ENCODE measurements at places on chromosomes 5 and 9.

- no peak for DNase-seq
Measured at GRCh38 chr9:98964201-98964600, 20.5 kb downstream of the COL15A1 start.

DNA sequence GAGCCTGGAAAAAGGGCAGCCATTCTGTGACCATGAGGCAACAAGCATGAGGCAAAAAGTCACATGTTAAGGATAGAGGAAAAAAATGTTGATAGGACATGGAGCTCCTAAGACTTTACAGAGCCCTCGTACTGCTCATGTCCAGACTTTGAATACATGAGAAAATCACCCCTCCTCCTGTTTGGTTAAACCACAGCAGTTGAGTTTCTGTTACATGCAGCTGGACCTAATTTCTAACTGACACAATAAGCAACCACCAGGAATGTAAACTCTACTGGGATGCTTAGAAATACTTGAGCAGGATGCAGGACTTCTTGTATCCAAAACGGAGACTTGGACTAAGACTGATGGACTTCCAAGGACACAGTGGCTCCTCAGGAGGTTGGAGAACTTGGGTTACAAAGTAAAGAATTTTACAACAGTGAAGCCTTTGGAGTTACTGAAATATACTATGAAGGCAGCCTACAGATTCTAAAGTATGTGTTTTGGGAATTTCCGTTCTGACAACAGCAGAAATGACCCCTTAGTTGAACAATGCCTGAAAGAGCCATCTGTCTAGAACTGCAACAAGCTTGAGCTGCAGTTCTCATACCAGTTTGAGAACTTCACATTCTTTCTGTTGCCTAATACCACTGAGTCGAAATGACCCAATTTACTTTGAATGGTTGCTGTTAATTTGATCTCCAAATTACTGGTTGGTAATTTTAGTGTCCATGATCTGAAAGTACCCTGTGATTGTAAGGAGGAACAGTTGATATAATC, 268.9 kb downstream of the PIK3R1 start:
- DNase-seq: no peak

GRCh38 chr9:68852941-68853340, 147.9 kb downstream of the PIP5K1B start:
- no peak for DNase-seq

DNA sequence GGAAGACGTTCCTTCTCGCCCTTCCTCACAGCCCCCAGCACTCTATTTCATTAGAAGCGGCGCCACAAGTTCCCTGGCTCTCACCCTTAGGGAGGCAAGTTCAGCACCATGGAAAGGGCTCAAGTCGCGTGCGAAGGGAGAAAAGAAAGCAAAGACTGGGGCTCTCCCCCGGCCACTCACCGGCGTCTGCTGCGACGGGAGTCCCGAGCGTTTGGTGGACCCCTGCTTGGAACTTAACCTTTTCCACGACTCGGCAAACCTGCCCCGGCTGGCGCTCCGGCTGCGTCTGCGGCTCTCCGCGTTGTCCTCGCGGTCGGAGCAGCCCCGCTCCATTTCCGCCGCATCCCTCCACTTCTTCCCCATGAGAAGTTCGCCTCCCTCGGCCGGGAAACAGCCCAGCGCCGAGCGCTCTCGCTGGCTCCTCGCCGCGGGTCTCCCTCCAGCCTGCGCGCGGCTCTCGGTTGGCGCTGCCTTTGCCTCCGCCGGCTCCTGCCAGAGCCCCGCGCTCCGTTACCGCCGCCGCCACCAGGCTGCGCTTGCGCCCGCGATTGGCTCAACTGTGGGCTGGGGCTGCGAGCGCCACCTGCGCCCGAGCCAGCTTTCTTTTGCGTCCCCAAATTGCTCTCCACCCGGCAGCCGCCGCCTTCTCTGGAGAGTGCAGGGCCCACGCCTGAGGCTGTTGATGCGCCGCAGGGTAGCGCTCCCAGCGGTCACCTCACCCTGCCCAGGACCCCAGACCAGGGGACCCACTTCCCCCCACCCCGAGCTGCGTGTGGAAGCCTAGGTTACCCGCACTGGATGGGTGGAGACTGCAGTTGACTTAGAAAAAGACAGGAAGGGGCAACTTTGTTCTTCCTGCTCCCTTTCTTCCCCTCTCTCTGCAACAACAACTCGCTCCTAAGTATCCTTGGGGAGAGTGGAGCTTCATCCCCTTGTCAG, 321.6 kb downstream of the CEMIP2 start:
- DNase-seq: peak; percentile 87

DNA sequence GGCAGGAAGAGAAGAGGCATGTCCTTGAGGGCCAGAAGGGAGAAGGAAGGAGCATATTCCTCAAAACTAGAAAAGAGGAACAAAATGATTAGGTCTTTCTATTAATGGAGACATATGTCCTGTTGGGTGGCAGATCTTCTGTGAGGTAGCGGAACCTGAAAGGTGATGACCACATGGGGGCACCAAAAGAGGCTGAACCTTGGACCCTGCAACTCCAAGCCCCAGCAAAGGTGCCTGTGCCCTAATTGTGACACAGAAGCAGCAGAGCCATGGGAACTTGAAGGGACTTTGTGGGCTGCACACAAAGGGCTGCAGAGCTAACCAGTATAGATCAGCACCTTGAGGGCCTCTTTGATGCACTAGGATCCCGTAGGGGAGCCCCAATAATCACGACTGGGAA, 158.0 kb downstream of the BAAT start:
- no peak for DNase-seq

DNA sequence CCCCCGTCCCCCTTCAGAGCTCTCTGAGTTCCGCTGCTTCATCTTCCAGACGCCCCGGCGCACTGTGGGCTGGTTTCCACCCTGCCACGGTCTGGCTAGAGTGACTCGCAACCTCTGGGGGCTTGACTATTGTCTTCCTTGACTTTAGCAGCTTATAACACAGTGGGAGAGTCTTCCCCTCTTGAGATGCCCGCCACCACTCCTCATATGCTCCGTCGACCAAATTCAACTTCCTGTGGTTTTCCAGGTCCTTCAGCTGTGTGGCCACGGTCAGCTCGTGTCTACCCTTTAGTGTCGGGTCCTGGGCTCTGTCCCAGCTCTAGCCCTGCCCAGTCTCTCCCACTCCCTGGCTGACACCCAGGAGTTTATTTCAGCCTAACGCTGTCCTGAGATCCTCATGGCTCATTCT, 28.2 kb upstream of the NCS1 start:
- DNase-seq: no peak

DNA sequence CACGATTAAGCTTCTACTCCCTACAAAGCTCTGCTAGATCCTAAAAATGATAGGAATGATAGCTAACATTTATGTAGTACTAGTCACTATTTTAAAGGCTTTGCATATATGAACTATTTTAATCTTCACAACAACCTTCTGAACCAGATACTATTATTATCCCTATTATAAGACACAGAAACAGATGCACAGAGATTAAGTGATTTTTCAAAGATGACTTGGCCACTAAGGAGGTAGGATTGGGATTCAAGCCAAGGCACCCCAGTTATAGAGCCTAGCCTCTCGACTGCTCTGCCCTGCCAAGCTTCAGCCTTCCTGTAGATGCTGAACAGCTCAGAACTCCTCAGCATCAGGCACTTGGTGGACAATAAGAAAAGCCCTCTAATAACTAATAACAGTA, 200.9 kb upstream of the PTGER4 start:
- DNase-seq: no peak

- DNase-seq: no peak
Measured at GRCh38 chr5:78157001-78157400, 137.5 kb downstream of the AP3B1 start.

- DNase-seq: peak; percentile 60
Measured at GRCh38 chr5:10441992-10442435, 335 bp downstream of the ROPN1L start.

GRCh38 chr5:96572864-96573512, 89.2 kb upstream of the CAST start:
- no peak for DNase-seq

GRCh38 chr5:172048539-172049101, 42.2 kb upstream of the FBXW11 start:
- no peak for DNase-seq

- no peak for DNase-seq
Measured at GRCh38 chr5:448766-449090, 5.8 kb downstream of the EXOC3 start.

DNA sequence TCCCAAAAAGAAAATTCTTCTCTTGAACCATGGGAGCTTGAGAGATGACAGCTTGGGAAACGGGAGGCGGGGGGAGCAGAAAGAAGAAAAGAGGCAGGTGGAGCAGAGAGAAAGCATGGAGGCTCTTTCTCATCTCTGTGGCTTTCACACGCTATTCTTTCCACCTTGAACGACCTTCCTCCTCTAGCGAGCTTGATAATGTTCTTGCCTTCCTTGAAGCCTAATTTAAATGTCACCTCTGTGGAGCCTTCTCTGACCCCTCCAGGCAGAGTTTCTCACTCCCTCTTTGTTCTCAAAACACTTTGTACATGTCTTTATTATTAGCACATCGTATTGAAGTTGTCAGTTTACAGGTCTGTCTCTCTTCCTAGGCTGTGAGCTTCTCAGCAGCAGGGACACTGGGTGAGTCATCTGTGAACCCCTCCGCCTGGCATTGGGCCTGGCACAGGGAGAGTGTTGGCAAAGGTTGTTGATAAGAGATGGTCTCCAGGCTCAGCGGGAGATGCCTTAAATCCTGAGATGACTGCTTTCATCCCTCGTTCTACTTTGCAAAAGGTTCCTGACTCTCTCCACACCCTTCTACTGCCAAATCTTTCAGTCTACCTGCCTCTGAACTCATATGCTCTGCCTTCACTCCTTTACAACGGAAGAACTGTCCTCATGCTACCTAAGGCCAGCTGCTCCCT, 14.1 kb upstream of the STRBP start:
- DNase-seq: no peak

- no peak for DNase-seq
Measured at GRCh38 chr9:136313111-136314055, 9.5 kb upstream of the CCDC187 start.

DNA sequence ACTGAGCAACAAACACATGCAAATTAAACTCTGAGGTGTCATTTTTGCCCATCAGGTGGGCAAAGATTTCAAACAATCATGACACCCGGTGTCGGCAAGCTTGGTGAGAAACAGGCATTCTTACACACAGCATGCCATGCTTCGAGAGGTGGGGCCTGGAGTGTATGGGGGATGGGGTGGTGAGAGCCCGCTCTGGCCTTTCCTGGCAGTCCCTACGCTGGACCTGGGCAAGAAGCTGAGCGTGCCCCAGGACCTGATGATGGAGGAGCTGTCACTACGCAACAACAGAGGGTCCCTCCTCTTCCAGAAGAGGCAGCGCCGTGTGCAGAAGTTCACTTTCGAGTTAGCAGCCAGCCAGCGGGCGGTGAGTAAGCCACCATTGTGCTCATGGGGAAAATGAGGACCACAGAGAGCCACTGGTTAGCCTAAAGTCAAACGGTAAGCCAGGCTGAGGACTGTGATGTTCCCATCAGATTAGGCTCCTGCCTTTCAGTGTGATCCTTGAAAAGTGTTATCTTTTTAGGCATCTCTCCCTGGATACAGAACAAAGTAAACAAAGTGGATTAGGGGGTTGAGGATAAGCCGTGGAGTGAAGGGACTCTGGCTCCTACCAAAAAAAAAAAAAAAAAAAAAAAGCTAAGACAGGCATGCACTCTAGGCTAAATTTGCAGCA, 9.4 kb downstream of the MYOZ3 start:
- no peak for DNase-seq

DNA sequence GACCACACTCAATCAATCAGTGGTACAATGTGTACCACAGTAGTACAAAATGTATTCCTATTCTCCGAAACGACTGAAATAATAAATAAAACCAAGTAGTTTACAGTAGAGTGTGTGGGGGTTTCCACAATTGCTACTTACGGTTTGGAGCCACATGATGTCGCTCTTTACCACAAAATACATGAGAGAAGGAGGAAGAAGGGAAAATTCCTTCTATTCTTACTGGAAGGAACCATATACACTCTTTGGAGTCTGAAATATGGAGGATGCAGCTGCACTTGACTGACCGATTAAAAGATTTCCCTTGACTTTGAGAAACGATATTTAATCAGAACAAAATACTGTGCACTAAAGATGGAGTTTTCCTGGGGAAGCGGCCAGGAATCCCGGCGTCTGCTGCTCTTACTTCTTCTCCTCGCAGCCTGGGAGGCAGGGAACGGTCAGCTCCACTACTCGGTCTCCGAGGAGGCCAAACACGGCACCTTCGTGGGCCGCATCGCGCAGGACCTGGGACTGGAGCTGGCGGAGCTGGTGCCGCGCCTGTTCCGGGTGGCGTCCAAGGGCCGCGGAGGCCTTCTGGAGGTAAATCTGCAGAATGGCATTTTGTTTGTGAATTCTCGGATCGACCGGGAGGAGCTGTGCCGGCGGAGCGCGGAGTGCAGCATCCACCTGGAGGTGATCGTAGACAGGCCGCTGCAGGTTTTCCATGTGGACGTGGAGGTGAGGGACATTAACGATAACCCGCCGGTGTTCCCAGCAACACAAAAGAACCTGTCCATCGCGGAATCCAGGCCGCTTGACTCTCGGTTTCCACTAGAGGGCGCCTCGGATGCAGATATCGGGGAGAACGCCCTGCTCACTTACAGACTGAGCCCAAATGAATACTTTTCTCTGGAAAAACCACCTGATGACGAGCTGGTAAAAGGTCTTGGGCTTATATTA, at the start of gene PCDHA4:
Gene PCDHA4, plus strand, starts transcription at position 235 of the 942 bp plus-strand sequence.
- peak; percentile 73 for DNase-seq

DNA sequence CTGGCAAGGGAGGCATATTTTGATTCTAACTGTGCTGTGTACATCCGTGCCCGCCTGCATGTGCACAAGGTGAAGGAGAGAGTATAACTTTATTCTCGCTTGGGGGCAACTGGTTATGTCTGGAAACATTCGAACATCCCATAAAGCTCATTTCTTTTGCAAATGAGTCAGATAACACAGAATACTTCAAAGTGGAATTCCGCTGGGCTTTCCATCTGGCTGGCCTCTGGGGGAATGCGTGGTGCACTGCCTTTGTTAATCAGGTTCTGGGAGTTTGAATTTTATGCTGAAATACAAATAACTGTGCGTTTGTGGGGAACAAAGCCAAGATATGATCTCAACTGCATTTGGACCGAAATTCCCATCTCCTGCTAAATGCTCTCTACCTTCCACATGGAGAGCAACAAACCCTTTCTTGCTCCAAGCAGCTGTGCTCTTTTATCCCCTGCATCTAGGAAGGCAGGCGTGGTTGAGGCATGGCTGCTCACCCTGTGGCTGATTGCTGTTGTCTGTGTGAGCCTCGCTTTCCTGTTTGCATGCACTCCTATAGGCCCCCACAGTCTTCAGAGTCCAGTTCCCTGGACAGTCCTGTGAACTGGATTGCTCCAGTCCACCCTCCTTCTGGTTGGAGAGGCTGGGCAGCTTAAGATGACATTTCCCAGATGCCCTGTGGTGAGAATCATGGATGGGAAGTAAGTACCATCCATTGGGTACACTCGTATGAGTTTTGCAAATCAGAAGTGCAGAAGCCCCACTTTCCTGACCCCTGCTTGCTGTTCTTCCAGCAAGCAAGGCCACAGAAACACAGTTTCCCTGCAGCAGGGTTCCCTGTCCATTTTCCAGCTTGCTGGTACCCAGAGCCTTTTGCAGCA, 82.9 kb upstream of the ALDH1B1 start:
- DNase-seq: no peak

GRCh38 chr5:159734366-159734765, 181.9 kb upstream of the ADRA1B start:
- DNase-seq: no peak
